ENCODE measurements at places on chromosomes 4 and X. TPM values are rescaled to one million over a fixed set of nuclear protein-coding genes. Genes with fewer than 3 reads are reported as not detected.

The FAM241A gene
- total RNA-seq, result 0.03 TPM

The SPARCL1 gene
- total RNA-seq, result not detected

GRCh38 chr4:174241162-174241561 lies 42.3 kb downstream of the FBXO8 start:
- H3K36me3 ChIP-seq, result no peaks in the 10 kb centered on the region
- no peak for DNase-seq
- H3K4me1 ChIP-seq, result no peaks in the 10 kb centered on the region
- no peak overlapping the region for H3K4me3 ChIP-seq

DNA sequence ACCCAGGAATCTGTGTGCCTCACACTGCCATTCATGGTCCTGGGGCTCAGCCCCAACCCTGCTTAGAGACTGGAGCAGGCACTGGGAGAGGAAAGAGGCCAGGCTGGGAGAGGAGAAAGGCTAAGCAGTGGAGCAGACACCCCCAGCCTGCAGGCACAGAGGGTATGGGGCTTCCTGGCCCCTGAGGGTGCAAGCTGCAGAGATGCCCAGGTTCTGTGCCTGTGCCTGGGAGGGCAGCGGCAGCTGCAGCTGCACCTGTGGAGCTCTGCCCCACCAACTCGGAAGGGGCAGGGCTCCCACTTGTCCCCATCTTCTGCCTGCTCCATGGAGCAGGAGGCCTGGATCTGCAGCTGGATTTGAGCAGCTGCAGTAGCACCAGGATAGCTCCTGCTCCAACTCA lies 47.9 kb downstream of the DMP1 start:
- no peaks in the 10 kb centered on the region for H3K36me3 ChIP-seq
- no peaks in the 10 kb centered on the region for H3K27me3 ChIP-seq
- H3K4me1 ChIP-seq, result peaks cover 8% of the 10 kb centered on the region
- H3K27ac ChIP-seq, result no peak overlapping the region

DNA sequence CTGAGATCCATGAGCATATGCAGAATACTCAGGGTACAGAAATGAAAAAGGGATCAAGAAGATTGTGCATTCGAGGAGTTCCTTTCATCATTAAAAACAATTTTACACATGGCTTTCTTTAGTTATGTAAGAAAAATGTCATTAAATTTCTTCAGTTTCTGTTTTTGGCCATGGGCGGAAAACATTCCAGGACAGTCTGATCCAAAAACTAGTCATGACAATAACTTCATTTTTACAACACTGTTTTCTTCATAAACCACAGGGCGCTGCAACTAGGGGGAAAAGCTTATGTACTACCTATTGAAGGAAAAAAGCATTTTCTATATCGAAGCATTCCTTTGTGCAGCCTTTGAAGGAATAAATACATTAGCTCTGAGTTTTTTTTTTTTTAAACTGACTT lies 28.2 kb downstream of the IL13RA1 start:
- no peaks in the 10 kb centered on the region for H3K4me1 ChIP-seq
- H3K36me3 ChIP-seq, result no peaks in the 10 kb centered on the region
- H3K27me3 ChIP-seq, result no peaks in the 10 kb centered on the region
- DNase-seq, result no peak
- H3K27ac ChIP-seq, result no peak overlapping the region

DNA sequence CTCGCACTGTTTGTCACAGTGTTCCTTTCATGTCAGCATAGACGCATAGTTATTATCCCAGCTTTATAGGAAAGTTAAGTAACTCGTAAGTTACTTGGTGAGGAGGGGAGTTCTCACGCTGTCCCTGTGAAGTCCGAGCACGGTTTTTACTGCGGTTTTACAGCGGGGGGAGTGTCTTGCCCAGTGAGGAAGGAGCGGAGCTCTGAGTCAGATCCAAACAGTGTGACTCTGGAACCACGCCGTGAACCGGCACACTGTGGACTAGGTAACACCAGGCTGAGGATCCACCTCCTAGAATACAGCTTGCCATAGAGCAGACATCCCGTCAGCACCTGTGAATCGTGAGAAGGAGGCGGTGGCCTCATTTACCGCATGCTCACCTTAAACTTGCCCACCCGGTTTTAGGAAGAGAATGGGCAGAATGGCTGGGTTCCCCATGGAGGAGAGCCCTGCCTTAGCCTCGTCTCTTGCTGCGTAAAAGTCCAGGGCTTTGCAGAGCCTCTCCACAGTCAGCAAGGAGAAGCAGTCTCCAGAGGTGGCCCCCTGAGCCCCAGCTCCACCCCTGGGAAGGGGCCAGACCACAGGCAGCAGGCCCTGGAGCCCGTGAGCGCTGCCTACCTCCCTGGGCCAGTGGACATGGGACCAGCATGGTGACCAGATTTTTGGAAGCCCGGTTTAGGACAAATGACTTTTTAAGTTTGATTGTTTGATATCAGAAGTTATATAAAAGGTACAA lies 40.2 kb upstream of the HGFAC start:
- H3K4me1 ChIP-seq, result no peaks in the 10 kb centered on the region
- H3K4me3 ChIP-seq, result no peak overlapping the region
- no peaks in the 10 kb centered on the region for H3K36me3 ChIP-seq
- no peaks in the 10 kb centered on the region for H3K27me3 ChIP-seq
- H3K27ac ChIP-seq, result no peak overlapping the region
- no peak for DNase-seq

DNA sequence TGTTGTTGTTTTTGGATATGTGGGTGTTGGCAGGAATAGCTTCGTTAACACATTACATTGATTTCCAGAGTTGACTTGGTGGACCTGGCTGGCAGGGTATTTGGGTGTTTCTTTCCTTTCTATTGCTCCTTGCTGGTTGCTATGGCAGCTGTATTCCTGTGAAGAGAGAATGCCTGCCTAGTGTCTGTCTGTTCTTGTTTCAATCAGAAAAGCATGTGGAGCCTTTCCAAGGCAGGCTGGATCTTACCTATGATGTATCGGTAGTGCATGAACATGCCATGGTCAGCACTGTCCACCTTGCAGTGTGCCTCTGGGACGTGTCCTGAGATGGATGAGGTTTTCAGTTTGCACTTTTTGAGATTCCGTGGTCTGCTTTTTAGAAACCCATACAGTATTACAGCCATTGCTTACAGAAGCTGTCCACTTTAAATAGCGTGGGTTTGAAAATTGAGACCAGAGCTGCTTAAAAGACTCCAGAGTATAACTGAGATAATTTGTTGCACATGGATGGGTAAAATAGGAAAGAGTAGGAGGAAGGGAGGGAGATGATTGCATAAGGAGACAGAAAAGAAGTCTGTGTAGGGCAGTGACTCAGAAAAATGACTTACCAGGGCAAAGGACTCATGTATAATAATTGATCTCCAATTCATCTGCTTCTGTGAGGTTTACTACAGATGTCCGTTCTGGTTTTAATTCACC lies 20.0 kb upstream of the AADAT start:
- peaks cover 32% of the 10 kb centered on the region for H3K4me1 ChIP-seq
- H3K4me3 ChIP-seq, result no peak overlapping the region
- no peaks in the 10 kb centered on the region for H3K27me3 ChIP-seq
- no peaks in the 10 kb centered on the region for H3K36me3 ChIP-seq
- H3K27ac ChIP-seq, result no peak overlapping the region
- DNase-seq, result peak; percentile 41

- H3K36me3 ChIP-seq, result no peaks in the 10 kb centered on the region
- no peak for DNase-seq
Measured at GRCh38 chr4:47736146-47736545, 101.7 kb downstream of the CORIN start.

- DNase-seq, result no peak
- H3K4me1 ChIP-seq, result no peaks in the 10 kb centered on the region
- H3K36me3 ChIP-seq, result no peaks in the 10 kb centered on the region
- no peak overlapping the region for H3K27ac ChIP-seq
Measured at GRCh38 chr4:110683601-110684000, 60.7 kb upstream of the PITX2 start.

- H3K36me3 ChIP-seq, result no peaks in the 10 kb centered on the region
- peaks cover 3% of the 10 kb centered on the region for H3K4me1 ChIP-seq
- no peaks in the 10 kb centered on the region for H3K27me3 ChIP-seq
- DNase-seq, result no peak
- H3K4me3 ChIP-seq, result no peak overlapping the region
- H3K27ac ChIP-seq, result no peak overlapping the region
Measured at GRCh38 chrX:29067351-29067750, 480.1 kb downstream of the IL1RAPL1 start.

DNA sequence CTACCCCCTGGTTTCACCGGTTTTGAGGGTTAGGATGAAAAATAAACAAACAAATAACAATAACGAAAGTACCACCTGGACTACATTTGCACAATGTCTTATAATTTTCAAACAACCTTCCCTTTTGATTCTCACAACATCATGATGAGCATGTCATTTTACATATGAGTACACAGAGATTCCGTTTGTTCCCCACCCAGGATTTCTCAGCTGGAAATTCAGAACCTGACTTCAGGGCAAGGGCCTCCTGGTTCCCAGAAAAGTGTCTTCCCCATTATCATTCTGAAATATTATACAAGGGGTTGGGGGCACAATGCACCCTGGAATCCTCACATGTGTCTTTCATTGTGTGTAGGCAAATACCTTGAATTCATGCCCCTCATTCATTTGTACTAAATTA lies 135.8 kb upstream of the NOCT start:
- H3K27me3 ChIP-seq, result no peaks in the 10 kb centered on the region
- no peak overlapping the region for H3K27ac ChIP-seq
- H3K4me1 ChIP-seq, result no peaks in the 10 kb centered on the region
- no peak overlapping the region for H3K4me3 ChIP-seq
- no peak for DNase-seq

The IKBKG gene
- total RNA-seq, result 11.7 TPM

DNA sequence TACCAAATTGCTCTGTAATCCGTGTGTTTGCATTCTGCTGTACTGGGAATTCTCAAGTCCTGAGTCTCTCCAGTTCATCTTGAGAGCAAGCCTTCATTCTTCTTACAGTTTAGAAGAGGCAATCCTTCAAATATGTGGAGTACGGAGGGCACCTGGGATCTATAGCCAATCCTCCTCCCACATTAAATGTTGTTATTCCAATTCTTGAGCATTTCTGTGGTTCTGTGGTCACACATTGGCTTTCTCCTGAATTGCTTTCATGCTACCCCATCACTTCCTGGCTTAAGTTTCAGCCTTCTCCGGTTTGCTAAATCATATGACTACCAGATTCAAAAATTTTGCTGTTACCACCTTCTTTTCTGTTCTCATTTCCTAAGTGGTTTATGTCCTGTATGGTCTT lies 611.1 kb downstream of the PCDH19 start:
- H3K36me3 ChIP-seq, result no peaks in the 10 kb centered on the region
- no peak for DNase-seq
- no peaks in the 10 kb centered on the region for H3K27me3 ChIP-seq
- H3K27ac ChIP-seq, result no peak overlapping the region
- H3K4me1 ChIP-seq, result no peaks in the 10 kb centered on the region

GRCh38 chr4:64192731-64193412 lies 216.4 kb downstream of the TECRL start:
- no peak overlapping the region for H3K27ac ChIP-seq
- no peaks in the 10 kb centered on the region for H3K27me3 ChIP-seq
- no peaks in the 10 kb centered on the region for H3K4me1 ChIP-seq
- no peaks in the 10 kb centered on the region for H3K36me3 ChIP-seq
- DNase-seq, result no peak

DNA sequence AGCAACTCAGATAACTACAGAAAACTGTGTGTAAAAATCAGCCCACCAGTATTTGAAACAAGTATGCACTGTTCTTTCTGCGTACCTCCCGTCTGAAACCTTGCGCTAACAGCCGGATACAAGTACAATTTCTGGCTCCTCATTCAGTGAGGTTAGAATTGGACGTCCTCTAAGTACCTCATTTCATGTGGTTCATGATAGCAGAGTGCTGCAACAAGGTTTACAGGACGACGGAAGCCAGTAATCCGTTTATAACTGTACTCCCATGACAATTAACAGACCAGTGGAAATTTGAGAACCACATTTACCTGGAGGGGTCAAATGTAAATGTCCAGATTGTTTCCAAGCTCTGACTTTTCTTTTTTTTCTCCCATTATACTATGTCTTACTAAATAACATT lies 52.9 kb upstream of the TENM3 start:
- no peaks in the 10 kb centered on the region for H3K27me3 ChIP-seq
- no peak for DNase-seq
- peak overlapping the region; percentile 9 for H3K27ac ChIP-seq
- no peak overlapping the region for H3K4me3 ChIP-seq

- H3K27me3 ChIP-seq, result no peaks in the 10 kb centered on the region
- H3K36me3 ChIP-seq, result no peaks in the 10 kb centered on the region
- H3K27ac ChIP-seq, result no peak overlapping the region
- peaks cover 3% of the 10 kb centered on the region for H3K4me1 ChIP-seq
- H3K4me3 ChIP-seq, result no peak overlapping the region
Measured at GRCh38 chr4:152278505-152279233, 257.2 kb downstream of the FBXW7 start.

Data from neural progenitor cell (in vitro differentiated cells).